Stimulated activated naive CD4-positive, alpha-beta T cell (primary cell): ENCODE measurements at places on chromosomes 16 and 17.

DNA sequence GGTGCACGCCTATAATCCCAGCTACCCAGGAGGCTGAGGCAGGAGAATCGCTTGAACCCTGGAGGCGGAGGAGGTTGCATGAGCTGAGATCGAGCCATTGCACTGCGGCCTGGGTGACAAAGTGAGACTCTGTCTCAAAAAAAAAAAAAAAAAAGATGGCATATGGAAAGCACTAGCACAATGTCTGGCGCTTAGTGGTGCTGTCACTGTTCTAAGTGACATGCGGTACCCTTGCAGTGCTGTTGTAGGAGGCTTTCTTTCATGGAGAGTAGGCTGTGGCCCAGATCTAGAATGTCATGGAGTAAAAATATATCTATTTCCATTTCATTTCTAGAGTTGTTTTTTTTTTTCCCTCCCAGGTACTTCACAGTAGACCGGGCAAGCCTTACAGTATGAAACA, 14.6 kb upstream of the METTL9 start:
- no peak for DNase-seq

GRCh38 chr17:79842136-79842655, 3.0 kb upstream of the CBX4 start:
- DNase-seq: no peak

DNA sequence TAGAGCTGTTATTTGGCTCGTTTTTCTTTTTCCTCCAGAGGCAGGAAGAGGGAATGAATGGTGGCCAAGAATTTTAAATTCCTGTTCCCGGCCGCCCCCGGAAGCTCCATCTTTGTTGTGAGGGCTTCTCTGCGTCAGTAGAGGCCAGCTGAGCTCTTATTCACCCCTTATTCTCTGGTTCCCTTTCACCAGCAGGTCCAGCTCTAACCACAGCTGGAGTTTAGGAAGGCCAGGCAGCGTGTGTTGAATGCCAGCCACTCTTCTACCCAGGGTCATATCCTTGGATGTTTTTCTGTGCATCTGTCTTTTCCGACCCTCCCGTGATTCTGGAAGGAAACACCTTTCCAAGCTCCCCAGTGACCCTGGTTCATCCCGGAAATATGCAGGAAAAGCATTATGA, 570.5 kb downstream of the WWOX start:
- no peak for DNase-seq

DNA sequence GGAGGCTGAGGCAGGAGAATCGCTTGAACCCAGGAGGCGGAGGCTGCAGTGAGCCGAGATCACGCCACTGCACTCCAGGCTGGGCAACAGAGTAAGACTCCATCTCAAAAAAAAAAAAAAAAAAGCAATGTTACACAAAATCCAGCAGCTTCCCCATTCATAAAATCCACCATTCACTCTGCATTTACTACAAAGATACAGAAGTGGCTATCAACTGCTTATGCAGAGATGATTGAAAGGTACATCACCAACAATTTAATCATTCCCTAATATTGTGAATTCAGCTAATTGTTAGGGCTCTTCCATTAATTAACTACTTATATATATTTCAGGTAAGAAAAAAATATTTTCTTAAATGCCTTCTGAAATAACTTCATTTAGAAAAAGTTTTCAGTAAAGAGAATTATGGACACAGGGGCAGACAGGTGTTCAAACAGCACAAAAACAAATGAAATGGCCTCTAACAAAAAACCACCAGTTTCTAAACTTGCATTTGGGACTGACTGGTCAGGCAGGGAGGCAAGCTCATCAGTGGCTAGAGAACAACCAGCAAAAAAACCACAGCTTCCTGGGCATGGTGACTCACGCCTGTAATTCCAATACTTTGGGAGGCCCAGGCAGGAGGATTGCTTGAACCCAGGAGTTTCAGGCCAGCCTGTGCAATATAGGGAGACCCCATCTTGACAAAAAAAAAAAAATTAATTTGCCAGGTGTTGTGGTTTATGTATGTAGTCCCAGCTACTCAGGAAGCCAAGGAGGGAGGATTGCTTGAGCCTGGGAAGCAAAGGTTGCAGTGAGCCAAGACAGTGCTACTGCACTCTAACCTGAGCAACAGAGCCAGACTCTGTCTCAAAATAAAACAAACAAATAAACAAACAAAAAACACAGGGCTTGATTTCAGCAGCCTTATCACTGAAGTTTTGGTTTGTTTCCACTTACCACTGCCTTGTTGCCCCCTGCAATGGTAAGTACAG, 26.3 kb downstream of the ERN1 start:
- no peak for DNase-seq

DNA sequence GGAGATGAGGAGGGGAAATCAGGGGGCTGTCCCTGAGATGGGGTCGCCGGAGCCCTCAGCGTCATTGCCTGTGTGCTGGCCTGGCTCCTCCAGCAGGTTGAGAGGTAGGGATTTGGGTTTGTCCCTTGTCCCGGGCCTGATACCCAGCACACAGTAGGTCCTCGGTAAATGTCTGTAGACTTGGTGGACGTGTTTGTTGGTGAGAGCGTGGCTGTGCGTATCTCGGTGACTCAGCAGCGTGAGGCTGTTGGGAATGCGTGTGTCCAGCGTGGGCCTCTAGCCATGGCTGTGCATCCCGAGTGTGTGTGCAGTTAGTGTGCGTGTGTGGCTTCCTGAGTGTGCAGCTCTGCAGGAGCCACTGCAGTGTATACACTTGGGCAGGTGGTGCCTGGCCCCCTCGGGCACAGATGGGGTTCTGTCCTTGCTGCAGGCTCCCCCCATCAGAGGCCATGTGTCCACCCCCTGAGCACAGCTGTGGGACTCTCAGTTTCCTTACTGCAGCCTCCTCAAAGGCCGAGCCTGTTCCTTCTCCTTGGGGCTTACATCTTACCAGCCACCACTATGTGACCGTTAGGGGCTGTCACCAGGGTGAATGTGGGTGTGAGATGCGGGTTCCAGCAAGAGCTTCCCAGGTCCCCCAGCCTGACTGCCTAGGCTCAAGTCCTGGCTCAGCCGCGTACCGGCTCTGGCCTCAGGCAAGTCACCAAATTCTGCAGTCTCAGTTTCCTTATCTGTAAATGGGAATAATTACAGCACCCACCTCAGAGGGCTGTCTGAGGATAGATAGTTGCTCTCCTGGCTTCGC, 5.7 kb downstream of the NECAB2 start:
- no peak for DNase-seq

DNA sequence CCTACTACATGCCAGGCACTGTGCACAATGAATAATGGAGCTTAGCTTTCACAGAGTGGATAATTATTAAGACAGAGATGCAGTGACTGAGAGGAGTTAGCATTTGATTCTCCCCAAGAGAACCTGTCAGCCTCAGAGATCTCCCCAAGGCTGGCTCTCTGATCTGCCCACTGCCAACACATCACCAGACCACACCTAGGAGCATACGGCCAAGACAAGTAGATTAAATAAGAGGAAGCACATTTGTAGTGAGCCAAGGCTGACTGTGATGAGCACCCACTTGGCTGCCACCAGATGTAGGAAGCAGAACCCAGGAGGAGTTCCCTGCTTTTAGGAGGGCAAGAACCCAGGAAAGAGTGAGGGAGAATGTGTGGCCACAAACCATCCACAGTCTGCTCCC, 130.1 kb downstream of the SPACA3 start:
- no peak for DNase-seq

DNA sequence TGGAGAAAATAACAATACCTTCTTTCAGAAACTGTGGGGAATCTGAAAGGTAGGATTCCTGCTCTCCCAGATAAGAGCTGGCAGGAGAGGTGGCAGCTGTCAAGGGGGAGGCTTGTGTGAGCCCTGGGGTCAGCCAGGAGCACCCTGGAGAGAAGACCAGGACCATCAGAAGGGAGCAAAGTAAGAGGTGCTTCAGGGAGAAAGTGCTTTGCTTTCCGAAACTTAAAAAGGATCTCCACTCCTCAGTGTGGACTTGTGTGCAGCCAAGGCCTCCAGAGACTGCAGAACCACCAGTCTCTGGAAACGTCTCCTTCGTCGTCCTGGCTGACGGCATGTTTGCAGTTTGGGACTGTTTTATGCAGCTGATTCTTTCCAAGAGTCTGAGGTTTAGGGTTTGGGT, 13.7 kb upstream of the SOX9 start:
- DNase-seq: no peak

DNA sequence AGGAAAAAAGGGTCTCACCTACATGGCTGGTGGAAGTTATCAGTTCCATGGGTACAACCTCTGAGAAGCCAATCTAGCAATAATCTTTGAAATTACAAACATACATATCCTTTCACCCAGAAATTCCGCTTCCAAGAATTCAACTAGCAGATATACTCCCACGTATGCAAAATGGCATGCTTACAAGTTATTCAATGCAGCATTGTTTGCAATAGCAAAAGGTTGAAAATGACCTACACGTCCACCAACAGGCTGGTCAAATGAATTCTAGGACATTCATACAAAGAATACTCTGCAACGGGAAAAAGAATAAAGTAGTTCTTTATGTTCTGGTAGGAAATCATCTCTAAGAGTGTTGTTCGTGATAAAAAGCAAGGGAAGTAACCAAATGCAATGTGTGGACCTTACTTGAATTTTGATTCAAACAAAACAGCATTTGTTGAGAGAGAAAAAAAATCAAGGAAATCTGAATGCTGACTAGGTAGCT, 63.7 kb upstream of the NLK start:
- no peak for DNase-seq

DNA sequence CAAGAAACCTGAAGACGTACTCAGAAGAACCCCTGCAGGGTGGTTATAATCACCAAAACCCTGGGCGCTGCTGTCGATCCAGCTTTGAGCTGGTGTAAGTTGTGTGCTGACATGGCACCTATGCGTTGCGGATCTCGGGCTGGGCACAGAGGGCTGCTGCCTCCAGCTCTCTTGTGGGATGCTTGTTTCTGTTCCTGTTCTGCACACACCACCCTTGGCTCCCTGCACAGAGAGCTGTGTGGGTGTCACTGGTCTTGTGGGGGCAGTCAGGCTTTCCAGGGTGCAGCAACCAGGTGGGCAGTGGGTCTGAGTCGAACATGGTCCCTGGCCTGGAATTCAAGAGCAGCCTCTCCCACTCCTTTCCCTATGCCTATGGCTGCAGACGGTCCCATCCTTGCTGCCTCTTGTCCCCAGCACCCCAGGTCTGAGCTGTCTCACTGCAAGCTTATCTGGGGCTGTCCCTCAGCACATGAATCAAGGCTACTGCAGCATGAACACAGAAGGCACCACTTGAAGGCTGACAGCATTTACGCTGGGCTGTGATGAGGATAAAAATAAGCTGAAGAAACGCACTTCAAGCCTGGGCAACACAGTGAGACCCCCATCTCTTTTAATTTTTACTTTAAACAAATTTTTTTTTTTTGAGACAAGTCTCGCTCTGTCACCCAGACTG, 20.1 kb downstream of the ZNF276 start:
- no peak for DNase-seq

- DNase-seq: no peak
These were observed 6.5 kb upstream of the CTCF start for GRCh38 chr16:67555795-67556212.

DNA sequence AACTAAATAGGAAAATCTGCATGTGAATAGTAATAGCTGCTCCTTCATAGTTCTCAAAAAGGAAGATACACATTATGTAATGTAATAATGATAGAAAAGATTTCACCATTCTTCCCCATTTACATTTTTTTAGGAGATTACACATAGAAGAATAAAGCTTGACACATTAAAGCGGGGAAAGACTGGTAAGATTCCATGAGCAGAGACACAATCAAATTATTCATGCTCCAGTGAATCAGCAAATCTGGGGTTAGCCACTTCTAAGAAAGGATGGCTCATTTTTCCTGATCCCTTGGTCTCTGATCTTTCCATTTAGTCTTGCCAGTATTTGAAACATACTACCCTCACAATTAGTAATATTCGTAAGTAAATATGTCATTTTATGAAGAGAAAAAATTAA, 81.9 kb downstream of the CA4 start:
- DNase-seq: no peak

DNA sequence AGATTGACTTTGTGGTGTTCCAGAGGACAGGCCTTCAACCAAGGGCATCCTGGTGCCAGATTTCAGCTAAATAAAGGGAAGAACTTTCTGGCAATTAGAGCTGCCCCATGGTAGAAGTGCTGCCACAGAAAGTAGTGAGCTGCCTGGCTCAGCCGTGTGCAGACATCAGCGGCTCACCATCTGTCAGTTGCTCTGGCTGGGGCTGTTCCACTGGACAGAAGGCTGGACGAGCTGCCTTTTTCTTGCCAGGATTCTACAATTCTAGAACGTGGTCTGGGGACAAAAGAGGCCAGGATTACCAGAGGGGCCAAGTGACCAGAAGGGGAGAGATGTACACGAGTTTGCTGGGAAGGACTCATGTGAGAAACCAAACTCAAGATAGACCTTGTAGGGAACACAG, 107.0 kb upstream of the RPL38 start:
- DNase-seq: no peak

DNA sequence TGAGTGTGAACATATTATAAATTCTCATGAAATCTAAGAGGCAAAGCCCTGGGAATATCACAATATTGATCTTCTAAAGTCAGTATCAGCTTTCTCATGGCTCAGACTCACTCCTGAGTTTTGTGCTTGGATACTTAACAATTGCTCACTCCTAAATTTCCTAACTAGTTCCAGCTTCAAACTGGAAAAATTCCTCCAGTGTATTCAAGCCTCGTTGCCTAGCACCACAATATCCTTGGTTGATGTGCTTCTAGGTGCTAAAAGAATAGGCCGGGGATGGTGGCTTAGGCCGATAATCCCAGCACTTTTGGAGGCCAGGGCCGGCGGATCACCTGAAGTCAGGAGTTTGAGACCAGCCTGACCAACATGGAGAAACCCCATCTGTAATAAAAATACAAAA, 62.5 kb downstream of the XYLT1 start:
- no peak for DNase-seq

DNA sequence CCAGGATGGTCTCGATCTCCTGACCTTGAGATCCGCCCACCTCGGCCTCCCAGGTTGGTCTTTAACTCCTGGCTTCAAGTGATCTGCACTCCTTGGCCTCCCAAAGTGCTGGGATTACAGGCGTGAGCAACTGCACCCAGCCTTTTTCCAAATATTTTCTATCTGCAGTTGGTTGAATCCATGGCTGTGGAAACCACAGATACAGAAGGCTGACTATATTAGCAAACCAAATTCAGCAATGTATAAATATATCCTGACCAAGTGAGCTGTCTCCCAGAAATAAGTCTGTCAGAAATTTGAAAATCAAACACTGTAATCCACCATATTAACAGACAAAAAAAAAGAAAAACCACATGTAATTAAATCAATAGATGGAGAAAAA, 9.6 kb downstream of the CFDP1 start:
- DNase-seq: no peak

DNA sequence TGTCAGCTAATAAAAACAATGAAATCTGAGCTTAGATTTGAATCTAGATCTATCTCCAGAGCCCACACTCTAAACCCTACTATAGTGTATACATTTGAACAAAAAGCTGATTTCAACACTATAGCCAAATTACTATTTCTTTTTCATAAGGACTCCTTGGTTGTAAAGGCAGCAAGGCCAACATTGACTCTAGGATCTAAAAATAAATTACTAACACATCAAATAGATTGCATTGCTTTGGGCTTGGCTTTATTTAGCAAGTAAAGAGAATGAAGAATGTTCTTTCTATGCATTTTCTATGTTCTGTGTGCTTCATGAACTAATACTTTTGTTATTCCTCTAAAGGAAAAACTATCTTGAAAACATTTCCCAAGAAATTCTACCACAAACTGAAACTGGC, 5.3 kb downstream of the GOSR1 start:
- no peak for DNase-seq
